ENCODE measurements at places on chromosomes 13 and 19.

DNA sequence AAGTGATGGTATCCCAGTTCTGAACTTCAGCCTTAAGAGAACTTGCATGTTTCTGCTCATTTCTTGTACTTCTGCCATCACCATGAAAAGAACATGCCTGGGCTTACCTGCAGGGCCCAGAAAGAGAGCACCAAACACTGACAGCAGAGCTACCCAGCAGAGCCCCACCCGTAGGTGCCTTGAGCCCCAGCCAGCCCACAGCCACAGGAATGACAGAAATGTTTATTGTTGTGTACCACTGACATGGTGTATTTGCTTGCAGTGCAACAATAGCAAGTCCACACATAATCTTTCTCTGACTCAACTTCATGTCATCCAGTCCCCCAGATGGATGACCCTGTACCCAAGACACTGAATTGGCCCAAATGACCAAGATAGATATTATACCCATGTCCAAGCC lies 195.2 kb downstream of the TSHZ3 start:
- no peak for DNase-seq

GRCh38 chr19:17404621-17405249 lies 695 bp downstream of the BST2 start:
- DNase-seq: no peak

DNA sequence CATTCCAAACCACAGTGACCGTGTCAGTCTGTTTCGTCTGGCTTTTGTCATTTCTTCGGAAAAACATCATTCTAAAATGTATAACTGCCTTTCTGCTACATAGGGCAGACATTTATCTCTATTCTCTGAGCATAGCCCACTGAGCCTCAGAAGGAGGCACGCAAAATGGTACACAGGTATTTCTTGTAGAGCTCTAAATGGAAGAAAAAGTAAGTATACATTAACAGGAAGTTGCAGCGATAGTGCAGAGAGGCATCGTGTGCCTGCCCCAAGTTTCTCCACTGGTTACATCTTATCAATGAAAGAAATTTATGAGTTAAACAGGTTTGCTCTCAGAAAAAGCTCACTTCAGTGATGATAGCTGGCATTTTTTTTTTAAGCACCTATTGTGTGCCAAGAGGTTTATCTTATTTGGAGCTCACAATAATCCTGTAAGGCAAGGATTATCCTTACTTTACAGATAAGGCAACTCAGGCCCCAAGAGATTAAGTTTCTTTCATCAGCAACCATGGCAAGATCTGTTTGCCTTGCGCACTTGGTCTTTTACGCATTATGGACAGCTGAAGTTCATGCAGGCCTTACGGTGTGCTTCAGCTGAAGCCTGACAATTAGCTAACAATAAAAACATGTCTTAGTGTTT lies 1.2 kb upstream of the RCBTB2 start:
- no peak for DNase-seq

DNA sequence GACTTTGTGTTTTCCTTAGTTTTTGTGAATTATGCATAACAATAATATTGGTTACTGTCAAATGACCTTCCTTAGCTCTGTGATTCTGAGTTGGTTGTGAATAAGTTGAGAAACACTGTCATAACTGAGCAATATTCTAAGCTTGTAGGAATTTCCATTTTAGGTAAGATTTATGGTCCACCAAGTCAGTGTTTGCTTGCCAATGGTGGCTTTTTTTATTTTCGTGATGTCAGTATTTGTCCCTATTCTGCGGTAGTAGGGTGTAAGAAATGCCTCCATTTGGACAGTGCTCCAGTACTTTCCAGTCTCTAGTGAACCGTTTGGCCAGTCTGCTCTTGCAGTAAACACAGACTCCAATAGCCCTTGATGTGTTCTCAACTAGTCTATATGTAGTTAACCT lies 94.7 kb downstream of the FRY start:
- DNase-seq: no peak

- no peak for DNase-seq
Measured at GRCh38 chr13:41354416-41354815, 43.3 kb downstream of the NAA16 start.

DNA sequence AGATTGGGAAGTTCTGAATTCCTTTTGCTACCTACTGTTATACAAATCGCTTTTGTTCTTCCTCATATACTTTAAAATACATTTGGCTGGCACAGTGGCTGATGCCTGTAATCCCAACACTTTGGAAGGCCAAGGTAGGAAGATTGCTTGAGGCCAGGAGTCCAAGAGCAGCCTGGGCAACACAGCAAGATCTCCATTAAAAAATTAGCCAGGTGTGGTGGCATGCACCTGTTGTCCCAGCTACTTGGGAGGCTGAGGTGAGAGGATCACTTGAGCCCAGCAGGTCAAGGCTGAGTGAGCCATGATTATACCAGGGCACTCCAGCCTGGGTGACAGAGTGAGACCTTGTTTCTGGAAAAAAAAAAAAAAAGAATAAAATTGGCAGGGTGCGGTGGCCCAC lies 34.4 kb upstream of the CXCL17 start:
- no peak for DNase-seq

GRCh38 chr13:98144027-98144741 lies 1.3 kb downstream of the FARP1 start:
- DNase-seq: no peak

- DNase-seq: no peak
Measured at GRCh38 chr13:60152904-60153303, 10.8 kb downstream of the DIAPH3 start.

GRCh38 chr19:18321734-18322102 lies 1.2 kb downstream of the LSM4 start:
- DNase-seq: no peak

DNA sequence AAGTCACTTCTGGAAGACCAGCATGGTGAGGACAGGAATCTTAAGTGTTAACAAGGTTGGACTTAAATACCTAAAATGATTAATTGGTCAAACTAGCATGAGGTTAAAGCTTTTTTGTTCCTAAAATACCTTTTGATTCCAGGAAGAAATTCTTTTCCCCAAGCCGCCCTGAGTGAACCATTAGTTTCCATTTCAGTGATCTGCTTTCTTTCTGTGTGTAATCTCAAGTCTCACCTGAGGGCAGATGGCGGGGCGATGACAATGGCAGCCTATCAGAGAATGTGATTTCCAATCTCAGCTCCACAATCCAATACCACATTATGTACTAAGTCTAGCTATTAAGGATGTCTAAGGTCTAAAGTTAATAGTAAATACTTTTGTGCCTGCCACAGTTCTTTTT lies 390.9 kb upstream of the SGCG start:
- no peak for DNase-seq

GRCh38 chr19:7505288-7505681 lies 10.6 kb upstream of the ZNF358 start:
- no peak for DNase-seq

- DNase-seq: no peak
Measured at GRCh38 chr13:38656699-38657098, 30.2 kb upstream of the FREM2 start.

- no peak for DNase-seq
Measured at GRCh38 chr19:3304871-3305423, 61.4 kb upstream of the NFIC start.

- no peak for DNase-seq
Measured at GRCh38 chr19:16232127-16232526, 34.4 kb downstream of the AP1M1 start.

DNA sequence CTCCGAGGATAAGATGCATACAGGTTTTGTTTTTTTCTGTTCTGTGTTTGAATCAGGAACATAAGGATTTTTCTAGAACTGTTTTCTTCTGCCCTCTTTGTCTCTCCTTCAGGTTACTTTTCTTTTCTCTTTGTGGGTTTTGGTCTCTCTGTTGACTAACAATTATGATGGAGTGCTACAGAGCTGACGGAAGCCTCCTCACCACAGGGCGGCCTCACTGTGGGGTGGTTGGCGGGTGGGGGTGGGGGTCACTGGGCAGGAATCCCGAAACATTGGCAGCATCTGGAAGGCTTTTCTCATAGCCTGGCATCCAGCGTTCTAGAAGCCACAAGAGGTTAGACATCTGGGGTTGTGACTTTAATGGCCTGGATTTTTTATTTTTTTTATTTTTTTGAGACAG lies 12.0 kb upstream of the MATK start:
- no peak for DNase-seq

DNA sequence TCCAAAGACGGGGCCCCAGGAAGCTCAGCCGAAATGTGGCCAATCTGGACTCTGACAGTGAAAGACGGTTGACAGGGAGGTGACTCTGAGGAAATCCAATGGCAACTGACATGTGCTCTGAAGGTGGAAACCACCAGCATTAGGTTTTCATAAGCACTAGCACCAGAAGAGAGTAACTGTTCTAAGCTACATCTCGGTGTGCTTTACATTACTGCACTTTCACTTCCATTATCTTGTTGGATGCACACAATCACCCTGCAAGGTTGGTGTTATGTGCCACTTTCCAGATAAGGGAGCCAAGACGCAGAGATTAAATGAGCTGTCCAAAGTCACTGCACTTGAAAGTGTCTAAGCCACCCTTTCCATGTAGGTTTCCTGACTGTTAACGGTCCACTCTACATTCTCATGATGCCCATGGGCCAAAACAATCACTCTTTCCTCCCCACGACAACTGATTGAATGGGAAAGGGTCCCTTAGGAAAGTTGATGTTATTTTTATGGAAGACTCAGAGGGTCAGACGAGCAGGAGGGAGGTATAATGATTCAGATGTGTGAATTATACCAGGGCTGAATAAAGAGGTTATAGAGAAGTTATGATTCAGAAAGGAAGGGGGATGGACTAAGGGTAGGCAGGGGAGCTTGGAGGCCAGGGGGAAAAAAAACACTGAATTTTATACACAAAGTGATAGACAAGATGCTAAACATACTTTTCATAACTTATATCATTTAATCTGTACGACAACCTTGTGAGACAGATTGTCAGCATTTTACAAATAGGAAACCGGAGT lies 52.8 kb downstream of the RUBCNL start:
- no peak for DNase-seq

DNA sequence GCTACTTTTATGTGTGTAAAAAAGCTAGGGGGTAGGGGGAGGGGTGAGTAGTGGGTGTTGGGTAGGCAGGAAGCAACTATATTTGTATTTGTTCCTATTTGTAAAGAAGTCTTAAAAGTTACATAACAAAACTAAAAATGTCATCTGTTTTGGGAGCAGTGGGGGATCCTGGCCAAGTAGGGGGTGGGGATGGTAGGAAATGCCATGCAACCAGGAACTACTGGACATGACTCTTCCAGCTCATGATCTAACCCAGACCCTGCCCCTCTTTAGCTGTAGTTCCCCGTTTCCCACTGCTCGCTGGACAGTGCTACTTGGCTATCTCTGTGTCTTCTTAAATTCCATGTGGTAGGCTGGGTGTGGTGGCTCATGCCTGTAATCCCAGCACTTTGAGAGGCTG lies 3.2 kb downstream of the GTF3A start:
- DNase-seq: no peak

DNA sequence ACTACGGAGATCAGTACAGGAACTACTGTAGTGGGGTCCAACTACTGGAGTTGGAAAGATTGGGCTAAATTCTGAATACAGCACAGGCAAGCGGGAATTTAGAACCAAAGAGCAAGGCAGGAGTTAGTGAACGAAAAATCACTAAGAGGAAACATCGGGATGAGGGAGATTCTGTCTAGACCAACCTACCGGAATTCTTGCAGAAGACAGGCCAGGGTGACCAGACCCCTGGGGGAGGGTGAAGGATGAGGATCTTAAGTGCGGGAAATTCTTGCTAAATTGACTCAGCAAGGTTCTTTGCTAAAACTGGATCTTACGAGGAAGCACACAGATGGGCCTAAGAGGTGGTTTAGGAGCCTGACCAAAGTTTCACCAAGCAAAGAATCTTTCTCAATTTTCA lies 13.2 kb upstream of the PSPC1 start:
- DNase-seq: no peak

- DNase-seq: no peak
Measured at GRCh38 chr13:28531845-28532387, 37.0 kb upstream of the FLT1 start.

DNA sequence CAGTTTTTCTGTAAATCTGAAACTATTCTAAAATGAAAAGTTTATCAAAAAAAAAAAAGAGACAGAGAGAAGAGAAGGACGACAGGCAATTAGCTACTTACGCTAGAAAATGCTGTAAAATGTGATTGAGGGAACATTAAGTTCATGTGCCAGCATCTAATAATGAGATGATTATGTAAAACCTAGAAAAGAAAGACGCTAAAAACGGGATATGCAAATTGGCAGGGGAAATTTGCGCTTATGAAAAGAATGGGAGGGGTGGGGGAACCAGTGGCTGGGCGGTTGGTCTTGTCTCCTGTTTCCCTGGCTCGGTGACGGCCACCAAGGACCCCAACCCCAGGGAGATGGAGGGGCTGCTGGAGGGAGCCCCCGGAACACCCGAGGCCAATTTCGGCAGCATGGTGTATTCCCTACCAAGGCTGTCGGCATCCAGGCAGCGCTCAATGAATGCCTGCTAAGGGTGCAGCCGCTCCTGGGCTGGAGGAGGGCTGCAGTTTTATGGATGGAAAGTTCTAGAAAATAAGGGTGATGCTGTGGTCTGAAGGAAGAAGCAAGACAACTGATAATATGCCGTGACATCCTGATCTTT lies 34.2 kb downstream of the GNG7 start:
- DNase-seq: no peak

All from iPS DF 19.7 (cell line).